ENCODE measurements at places on chromosomes 5 and 9.

GRCh38 chr5:134510970-134511795, 14.3 kb upstream of the JADE2 start:
- peak; percentile 30 for DNase-seq

- DNase-seq = no peak
Measured at GRCh38 chr9:95512709-95513095, 4.1 kb downstream of the PTCH1 start.

- no peak for DNase-seq
Measured at GRCh38 chr5:158283397-158283796, 424.5 kb upstream of the CLINT1 start.

DNA sequence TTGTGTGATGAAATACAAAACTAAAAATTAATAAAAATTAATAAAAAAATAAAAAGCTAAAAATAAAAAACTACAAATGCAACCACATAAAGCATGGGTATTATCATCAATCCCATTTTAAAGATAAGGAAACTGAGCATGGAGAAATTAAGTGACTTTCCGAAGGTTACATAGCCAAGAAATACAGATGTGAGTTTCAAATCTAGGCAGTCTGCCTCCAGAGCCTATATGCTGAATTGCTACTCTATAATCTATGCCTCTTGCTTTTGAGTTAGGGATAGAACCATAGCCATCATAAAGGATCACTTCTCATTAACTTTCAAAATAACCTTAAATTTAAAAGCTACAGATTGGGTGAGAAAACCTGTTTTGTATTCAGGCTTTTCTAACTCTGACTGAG, 18.8 kb upstream of the ERAP2 start:
- DNase-seq = no peak
